CD4-positive, alpha-beta T cell treated with Interleukin-17A for 1 hour (primary cell): ENCODE measurements at places on chromosomes 4 and X.

DNA sequence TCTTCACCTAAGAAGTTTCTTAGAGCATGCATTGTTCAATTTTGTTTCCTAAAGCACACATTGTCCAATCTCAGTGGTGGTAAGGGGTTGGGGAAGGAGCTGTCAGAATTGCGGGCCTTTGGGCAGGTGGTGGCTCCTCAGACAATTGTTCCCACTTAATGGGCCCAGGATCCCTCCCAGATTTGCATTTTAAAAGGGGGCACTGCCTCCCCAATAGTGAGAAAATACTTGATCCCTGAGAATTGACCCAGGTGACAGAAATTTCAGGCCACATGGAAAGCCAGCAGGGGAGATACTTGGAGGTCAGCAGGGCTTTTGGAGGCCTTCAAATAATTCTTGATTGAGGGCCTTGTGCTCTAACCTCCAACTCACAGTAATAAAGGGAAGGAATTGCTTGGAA is 217.1 kb downstream of the ZNF674 start:
- DNase-seq: no peak

DNA sequence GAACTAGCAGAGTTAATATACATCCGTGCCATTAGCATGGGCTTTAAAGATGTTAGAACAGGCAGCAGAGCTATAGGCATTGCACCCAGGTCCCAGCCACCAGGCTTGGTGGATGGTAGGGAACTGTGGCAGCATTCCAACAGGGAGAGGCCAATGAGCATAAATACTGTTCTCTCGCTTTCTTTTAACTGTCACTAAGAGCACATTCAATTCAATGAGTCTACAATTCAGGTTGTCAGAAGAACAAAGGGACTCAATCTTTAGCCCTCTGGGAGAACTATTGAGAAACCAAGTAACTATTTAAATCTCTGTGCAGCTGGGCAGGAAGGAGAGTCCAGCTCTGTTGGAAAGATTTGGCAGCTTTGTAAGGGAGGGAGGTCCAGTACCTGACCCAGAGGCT is 165.6 kb downstream of the CHIC1 start:
- no peak for DNase-seq

GRCh38 chrX:132077912-132078311 is 49.9 kb downstream of the FRMD7 start:
- DNase-seq: no peak

GRCh38 chr4:176376032-176376614 is 56.4 kb downstream of the SPCS3 start:
- no peak for DNase-seq

DNA sequence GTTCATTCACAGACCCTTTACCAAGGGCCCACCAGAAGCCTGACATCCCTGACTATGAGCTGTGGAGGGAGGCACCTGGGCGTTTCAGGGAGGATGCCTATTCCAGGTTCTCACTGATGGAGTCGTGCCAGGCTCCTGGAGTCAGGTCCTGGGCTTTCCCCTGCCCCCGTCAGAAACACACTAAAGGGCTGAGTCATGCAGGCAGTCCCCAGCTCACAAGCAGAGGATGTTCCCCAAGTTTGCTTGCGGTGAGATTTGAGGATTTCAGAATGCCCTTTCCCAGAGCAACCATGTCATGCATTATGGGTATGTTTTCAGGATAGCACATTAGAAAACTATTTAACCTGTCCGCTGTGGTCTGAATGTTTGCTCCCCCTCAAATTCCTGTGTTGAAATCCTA is 45.2 kb downstream of the FHDC1 start:
- no peak for DNase-seq
